Stimulated activated CD8-positive, alpha-beta memory T cell treated with anti-CD3 and anti-CD28 coated beads, Interleukin-15, amount 100 ng/mL, for 4 hours (primary cell): ENCODE measurements at places on chromosomes 5 and 9.

GRCh38 chr5:21649969-21650368 lies 1203.2 kb downstream of the CDH12 start:
- DNase-seq: no peak

DNA sequence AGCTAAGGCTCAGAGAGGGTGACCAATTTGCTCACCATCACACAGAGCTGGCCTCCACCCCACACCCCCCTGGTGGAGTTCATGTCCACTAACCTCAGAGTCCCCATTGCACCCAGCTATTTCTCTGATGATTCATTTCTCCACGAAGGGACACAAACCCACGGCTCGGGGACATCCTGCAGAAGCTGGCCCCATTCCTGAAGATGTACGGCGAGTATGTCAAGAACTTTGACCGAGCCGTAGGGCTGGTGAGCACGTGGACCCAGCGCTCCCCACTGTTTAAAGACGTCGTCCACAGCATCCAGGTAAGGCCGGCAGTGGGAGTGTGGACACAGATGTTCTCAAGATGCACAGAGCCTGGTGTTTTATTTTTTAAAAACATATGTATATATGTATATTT lies 52.6 kb upstream of the SUSD3 start:
- no peak for DNase-seq

- DNase-seq: no peak
These were observed 84.2 kb upstream of the HRH2 start for GRCh38 chr5:175573493-175574269.

DNA sequence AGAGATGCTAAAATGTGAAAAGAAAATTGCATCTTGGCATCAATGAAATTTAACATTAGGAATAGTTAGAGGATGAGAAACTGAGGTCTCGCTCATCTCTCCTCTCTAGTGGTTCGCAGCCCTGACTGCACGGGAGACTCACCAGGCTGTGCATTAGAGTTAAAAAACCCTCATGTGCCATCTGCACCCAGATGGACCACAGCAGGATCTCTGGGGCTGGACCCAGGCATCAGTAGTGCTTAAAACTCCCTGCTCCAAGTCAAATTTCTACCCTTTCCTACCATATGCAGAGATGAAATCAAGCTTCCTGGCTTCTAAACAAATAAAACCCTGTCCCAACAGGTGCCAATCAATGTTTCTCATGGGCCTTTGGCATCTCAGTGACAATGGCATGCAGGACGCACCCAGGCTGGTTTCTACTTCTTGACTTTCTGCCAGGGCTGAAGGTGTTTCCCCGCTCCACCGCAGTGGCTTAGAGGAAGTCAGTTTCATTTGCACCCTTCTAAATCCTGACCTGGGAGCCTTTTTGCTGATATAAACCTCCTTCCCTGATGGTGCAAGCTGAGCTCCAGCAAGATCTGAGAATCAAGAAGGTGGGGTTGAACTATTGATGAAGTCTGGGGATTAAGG lies 132.6 kb downstream of the NSG2 start:
- no peak for DNase-seq

DNA sequence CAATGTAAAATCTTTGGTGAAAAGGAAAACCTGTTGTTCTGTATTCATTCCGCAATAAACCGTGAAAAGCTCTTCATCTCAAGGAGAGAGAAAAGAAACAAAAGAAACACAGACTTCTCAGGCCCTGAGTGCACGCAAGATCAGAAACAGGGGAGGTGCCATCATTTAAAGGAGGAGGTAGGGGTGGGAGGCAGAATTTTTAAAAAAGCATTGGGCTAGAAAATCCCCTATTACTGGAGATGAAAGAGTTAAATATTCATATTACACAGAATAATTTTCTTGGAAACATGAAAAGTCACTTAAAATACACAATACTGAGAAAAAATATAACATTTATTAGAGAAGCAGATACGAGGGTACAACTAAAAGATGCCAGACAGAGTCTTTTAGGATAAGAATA lies 56.3 kb downstream of the USP20 start:
- DNase-seq: no peak

GRCh38 chr9:21392270-21392669 lies 7.1 kb upstream of the IFNA2 start:
- DNase-seq: no peak

GRCh38 chr5:160162910-160163309 lies 43.7 kb upstream of the PWWP2A start:
- no peak for DNase-seq

- DNase-seq: peak; percentile 35
These were observed 7.2 kb upstream of the RNF38 start for GRCh38 chr9:36407122-36407723.

DNA sequence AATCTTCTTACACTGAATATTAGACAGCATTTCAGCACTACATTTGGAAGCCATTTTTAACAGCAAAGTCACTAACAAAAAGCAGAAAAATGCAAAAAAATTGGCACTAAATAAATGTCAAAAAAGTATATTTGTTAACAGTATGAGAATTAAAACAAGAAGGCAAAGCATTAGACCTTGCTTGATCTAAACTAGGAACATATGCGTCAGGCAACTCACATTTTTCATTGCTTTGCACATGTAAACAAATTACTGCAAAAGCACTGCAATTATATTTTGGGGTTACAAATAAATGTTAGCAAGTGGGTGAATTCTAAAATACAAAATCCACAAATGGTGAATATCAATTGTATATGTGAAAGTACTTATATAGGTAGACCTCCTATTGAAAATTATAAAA lies 49.0 kb upstream of the RAPGEF6 start:
- no peak for DNase-seq

- DNase-seq: no peak
These were observed 2.0 kb upstream of the MEF2C start for GRCh38 chr5:88885002-88885401.
